Naive thymus-derived CD4-positive, alpha-beta T cell (primary cell): ENCODE measurements at places on chromosomes 5 and 9.

DNA sequence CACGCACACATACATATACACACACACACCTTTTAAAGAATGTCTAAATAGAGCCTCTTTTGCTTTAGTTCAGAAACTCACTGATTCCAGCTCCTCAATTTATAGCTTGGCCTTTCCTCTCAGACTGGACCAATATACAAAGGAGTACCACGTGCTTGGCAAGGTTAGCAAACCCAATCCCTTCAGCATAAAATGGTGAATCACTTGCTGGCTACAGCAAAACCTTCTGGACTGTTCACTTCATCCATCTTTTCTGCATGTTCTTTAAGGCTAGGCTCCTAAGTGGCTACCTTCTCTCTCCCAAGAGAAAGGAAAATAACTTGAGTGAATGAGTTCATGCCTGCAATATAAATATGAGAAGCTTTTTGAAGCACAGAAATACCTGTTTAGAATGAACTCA is 109.7 kb downstream of the LPAR1 start:
- no peak for DNase-seq

DNA sequence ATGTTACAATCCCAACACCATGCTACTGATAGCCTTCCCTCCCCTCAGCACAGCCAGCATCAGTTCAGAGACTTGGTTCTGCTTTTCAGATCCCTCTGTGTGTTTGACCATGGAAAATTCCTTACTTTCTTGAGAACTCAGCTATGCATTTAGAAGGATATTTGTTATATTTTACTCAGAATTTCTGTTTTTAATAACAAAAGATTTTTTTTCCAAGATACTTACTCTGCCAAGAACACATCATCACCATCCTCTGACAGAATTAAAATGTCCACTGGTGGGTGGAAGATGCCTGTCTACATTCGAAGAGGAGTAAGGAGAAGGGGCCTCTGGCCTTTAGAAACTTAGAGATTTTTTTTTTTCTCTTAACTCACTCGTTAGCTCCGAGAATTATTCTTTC is 56.1 kb upstream of the CKMT2 start:
- DNase-seq = no peak

DNA sequence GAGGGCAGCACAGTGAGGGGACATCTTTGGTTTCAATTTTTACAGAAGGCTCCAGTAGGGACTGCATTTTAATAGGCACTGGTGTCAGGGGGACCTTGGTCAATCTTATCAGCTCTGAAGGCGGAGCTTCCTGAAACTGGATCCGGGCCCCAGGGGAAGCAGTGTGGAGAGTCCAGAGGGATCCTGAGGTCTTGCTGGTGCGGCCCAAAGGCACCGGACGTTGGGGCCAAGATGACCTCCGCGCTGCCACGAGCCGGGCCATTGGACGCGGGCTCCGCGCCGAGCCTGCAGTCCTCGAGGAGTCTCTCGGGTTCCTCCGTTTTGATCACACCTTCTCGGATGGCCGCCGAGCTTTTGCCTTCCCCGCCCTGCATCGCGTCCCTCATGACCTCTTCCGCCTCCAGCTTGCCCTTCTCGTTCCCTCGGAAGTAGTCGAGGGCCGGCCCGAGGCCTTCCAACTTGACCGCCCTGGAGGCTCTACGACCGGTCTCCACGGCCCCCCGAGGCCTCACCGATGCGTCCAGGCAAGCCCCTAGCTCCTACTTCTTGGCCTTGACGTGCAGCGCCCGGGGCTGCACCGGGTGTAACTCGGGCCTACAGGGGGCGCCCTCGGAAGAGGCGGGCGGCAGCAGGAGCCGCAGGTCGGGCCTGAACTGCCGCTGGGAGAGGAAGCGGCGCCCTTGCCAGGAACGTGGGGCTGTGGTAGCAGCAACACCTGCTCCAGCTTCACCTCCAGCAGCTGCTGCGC is 18.8 kb downstream of the C5orf52 start:
- DNase-seq = no peak

- no peak for DNase-seq
These were observed 28.3 kb downstream of the IARS1 start for GRCh38 chr9:92265154-92265553.

GRCh38 chr9:84671586-84672521 is 2.3 kb downstream of the NTRK2 start:
- no peak for DNase-seq

DNA sequence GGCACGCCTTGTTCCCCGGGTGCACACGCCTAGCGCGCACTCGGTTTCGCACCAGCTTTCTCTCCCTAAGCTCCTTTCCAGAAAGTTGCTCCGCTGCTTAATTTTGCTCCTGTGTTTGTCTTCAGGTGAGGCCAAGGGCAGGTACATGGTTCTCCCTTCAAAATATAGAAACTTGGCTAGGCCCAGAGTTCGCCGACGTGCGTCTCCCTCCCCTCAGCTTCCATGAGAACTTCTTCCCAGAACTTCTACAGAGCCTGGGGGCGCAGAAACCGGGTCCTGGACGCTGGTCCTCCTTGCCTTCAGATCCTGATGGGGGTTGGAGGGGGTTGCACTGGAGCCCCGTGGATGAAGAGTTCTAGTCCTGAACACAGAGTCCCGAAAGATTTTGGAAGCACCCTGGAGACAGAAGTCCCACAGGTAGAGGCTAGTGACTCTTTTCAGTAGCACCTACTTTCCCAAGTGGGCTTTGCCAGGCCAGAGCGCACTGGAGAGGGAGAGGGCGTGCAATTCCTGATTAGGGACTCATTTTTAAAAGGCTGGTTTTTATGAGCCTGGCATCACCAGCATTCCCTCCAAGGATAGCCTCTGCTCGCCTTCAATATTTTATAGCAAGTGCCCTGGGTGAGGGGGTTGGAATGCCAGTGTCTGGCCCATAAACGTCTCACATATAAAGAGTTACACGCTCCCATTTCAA is 128.4 kb downstream of the TMEM174 start:
- no peak for DNase-seq

- DNase-seq = no peak
These were observed 100.2 kb upstream of the OTULINL start for GRCh38 chr5:14481349-14481748.

DNA sequence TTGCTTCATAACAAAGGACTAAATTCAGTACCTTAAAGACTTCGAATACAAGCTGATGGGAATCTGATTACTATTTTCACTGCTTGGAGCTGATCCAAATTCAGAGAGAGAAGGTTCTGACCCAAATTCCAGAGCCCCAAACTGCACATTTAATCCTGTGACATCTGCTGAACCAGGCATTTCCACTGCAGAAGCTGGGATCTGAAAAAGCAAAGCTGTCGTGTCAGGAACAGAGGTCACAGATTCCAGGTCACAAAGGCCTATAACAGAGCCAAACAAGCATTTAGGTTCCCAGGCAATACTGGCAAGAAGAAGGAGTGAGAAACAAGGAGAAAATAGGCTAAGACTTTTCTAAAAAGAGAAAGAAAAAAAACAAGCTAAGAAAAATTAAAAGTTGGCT is 105.3 kb downstream of the UBAP2 start:
- DNase-seq = no peak

DNA sequence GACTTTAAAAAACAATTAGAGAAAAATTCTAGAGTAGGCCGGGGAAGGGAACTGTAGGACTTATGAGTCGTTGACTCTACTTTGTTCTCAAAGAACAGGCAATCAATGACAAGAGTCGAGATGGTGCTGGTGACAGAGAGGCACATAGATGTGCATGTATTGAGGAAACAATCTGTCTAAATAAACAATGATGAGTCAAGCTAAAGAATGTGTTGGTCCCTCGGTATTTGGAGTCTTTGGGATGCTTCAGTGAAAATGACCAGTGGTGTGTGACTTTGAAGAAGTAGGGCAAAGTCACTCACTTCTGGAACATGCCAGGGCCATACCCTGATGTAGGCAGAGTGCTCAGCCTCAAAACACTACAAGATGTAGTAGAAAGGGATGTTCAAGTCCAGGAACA is 288.1 kb upstream of the PANK3 start:
- no peak for DNase-seq

DNA sequence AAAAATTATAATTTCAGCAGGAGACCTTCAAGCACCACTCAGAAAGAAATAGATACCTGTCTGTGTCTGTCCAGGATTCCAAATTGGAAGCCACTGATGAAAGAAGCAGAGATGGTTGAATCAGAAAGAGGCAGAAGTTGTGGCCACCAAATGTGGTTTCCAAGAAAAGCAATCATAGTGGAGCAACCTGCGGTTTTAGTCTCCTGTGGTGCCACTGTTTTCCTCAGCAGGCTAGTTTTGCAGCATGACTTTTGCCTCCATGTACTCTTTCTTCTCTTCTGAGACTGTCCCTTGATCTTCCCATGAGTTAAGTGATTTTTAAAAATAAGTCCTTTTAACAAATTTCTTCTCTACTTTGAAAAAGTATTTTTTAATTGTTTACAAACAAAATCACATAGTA is 535.8 kb downstream of the CYLC2 start:
- no peak for DNase-seq

DNA sequence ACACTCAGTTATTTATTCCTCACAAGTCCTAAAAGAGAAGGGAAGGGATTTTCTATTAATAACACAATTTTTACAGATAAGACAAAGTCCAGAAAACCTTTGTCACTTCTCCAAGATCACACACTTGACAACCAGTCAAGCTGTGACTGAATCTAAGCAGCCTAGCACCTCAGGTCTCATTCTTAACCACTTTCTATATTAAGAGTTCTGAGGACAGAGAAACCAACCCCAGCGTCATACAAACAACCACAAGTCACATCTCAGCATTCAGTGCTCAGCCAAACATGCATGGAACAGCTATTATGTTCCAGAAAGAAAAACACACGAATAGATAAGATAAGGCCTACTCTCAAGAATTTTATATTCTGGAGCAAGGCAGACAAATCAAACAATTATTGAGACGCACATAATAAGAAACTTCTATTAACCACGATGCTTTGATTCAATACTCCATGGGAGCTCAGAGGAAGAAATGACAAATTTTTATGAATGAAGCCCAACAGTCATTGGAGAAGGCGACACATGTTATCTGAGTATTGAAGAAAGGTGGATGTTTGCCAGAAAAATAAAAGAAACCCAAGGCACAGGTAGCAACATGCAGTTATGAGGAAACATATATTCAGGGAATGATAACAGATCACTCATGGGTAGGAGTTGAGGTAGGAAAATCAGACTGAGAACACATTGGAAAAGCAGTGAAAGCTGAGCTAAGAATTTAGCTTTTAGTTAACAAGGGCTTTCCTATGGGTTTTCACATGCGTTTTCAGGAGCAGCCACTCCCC is 113.1 kb downstream of the HTR4 start:
- no peak for DNase-seq

DNA sequence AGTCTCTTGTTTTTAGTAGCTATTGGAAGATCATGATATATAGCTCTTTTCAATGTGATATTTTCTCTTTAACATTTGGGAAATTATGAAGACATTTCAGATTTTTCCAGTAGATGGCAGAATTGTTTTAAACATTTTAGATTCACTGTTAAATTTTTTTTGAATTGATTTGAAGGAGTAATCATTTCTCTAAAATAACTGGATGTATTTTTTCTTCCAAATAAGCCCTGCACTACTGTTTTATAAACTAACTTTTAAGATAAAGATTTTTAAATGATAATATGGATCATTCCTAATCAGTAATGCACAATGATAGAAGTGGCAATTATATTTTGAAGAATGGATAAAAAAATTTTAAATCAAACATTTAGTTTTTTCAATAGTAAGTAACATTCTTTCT is 14.2 kb downstream of the NDUFAF2 start:
- DNase-seq = no peak

DNA sequence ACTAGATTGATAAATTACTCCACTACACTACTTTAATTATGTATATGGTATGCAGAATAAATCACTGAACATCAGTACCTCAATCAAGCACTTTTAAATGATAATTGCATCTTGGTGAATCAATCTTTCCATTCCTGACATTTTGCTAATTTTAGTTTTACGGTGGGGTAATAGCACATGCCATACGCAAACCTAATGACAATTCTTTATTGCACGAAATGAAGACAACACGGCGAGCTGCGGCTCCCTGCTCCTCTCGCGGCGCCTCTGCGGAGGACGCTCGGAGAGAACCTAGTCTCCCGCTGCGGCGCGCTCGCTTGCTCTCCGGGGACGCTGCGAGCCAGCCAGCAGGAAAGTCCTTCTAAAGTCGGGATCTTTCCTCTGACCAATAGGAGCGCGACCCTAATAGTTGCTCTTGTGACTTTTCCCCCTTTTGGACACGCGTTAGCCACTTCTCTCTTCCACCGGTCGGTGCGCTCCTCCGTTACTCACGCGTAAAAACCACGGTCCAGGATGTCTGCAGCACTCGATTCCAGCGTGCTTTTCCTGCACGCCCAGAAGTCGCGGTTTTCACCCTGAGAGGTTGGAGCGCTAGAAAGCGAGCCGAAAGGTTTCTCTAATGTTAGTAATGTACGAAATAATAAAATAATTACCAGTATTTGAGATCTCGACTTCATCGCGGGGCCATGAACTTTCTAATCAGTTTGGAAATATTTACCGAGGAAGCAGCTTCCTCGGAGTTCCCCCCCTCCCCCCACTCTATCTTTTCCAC is 1.0 kb upstream of the MEF2C start:
- no peak for DNase-seq

DNA sequence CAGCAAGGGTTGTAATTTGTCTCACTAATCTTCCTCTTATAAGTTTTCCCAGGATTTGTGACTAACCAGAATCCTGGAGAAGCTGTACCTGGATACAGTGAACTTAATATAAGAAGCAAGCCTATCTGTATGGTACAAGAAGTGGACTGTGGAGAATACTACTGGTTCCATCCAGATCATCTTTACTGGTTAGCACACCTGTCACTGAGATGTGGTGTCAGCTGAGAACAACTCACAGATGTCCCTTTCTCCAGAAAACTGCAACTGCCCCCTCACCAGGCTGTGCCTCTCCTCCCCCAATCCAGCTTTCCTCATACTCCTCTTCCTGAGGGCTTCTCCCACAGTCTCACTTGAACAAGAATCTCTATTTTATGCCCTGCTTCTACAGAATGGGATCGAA is 4.9 kb downstream of the FBXO10 start:
- DNase-seq = no peak

DNA sequence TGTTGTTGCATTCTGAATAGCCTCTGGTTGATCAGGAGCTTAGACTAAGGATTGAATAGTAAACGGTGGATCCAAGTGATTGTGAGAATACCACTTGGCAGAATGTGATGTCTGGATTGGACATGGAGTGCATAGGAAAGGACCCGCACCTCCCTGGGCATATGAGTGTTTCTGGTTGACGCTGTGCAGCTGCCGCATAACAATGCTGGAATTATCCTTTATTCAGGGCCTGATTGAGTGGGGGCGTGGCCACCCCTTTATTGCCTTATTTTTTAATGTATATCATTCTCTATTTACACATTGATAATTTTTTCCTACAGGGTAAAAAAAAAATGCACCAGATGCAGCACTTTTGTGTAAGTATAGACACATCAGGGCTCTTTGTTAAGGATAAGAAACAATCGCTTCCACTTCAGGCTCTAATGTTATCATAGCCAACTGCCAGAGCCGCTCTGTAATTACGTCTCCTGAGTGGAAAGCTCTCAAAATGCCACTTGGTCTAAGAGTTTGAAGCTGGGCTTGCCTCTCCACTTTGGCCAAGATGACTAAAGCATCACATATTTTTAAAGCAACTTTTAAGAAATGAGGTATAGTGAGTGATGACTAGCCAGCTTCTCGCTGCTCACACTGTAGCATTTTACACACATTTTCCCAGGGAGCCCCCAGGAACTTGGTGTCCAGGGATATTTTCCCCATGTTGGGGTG is 5.7 kb downstream of the FGD3 start:
- DNase-seq = no peak

- DNase-seq = no peak
These were observed 16.9 kb downstream of the TMEM174 start for GRCh38 chr5:73189871-73190376.

GRCh38 chr9:134643222-134643671 is 1.6 kb downstream of the COL5A1 start:
- no peak for DNase-seq

GRCh38 chr9:113738893-113739604 is 137.1 kb upstream of the ZNF618 start:
- peak; percentile 71 for DNase-seq
